ENCODE measurements at places on chromosomes 3 and 15. TPM values are rescaled to one million over a fixed set of nuclear protein-coding genes. Genes with fewer than 3 reads are reported as not detected.
A peak's percentile ranks its signal among the peaks of the same experiment; 100 is the strongest.

- peak overlapping the region; percentile 55 for H3K27ac ChIP-seq
- peak; percentile 65 for DNase-seq
- no peak overlapping the region for H3K4me3 ChIP-seq
- no peaks in the 10 kb centered on the region for H3K27me3 ChIP-seq
- H3K36me3 ChIP-seq = no peaks in the 10 kb centered on the region
Observed at GRCh38 chr3:129560911-129561594, 18.1 kb downstream of the H1-8 start.

- no peak overlapping the region for H3K27ac ChIP-seq
- no peaks in the 10 kb centered on the region for H3K4me1 ChIP-seq
- H3K27me3 ChIP-seq = no peaks in the 10 kb centered on the region
- H3K36me3 ChIP-seq = no peaks in the 10 kb centered on the region
Observed at GRCh38 chr15:48887144-48887543, 9.2 kb downstream of the EID1 start.

- peak overlapping the region; percentile 95 for H3K27ac ChIP-seq
- no peaks in the 10 kb centered on the region for H3K4me1 ChIP-seq
- peak overlapping the region; percentile 39 for H3K4me3 ChIP-seq
- peak; percentile 83 for DNase-seq
- H3K36me3 ChIP-seq = no peaks in the 10 kb centered on the region
Observed at GRCh38 chr3:4977001-4977852, 2.0 kb upstream of the BHLHE40 start.

- H3K4me1 ChIP-seq = no peaks in the 10 kb centered on the region
- H3K27ac ChIP-seq = no peak overlapping the region
- no peak for DNase-seq
- H3K36me3 ChIP-seq = no peaks in the 10 kb centered on the region
- H3K4me3 ChIP-seq = no peak overlapping the region
- H3K27me3 ChIP-seq = no peaks in the 10 kb centered on the region
Observed at GRCh38 chr3:182937293-182938051, 42.9 kb downstream of the DCUN1D1 start.

GRCh38 chr3:49701388-49702077 is 12.2 kb downstream of the RNF123 start:
- no peak overlapping the region for H3K4me3 ChIP-seq
- no peaks in the 10 kb centered on the region for H3K27me3 ChIP-seq
- H3K27ac ChIP-seq = no peak overlapping the region

- H3K4me3 ChIP-seq = no peak overlapping the region
- H3K36me3 ChIP-seq = no peaks in the 10 kb centered on the region
- no peak for DNase-seq
- no peaks in the 10 kb centered on the region for H3K27me3 ChIP-seq
- no peaks in the 10 kb centered on the region for H3K4me1 ChIP-seq
- H3K27ac ChIP-seq = no peak overlapping the region
Observed at GRCh38 chr3:63060412-63060811, 185.2 kb upstream of the CADPS start.

DNA sequence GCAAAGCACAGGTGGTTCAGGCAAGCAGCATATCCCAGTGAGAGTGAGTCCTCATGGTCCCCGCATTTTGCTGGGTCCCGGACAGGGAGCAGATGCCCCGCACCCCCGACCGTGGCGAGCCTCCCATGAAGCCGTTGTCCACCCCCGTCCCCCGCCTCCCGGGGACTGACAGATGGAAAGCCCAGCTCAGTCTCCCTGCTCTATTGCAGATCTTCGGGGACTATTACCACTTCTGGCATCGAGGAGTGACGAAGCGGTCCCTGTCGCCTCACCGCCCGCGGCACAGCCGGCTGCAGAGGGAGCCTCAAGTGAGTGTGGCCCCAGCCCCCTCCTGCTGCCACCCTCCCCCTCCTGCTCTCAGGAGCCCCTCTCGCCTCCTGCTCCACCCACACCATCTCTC is 7.7 kb downstream of the FURIN start:
- peaks cover 19% of the 10 kb centered on the region for H3K4me1 ChIP-seq
- no peak overlapping the region for H3K27ac ChIP-seq
- no peak for DNase-seq
- peaks cover 20% of the 10 kb centered on the region for H3K36me3 ChIP-seq

- H3K4me1 ChIP-seq = no peaks in the 10 kb centered on the region
- H3K36me3 ChIP-seq = no peaks in the 10 kb centered on the region
- no peak overlapping the region for H3K4me3 ChIP-seq
- no peaks in the 10 kb centered on the region for H3K27me3 ChIP-seq
- no peak overlapping the region for H3K27ac ChIP-seq
Observed at GRCh38 chr3:111608383-111608782, 13.2 kb upstream of the ZBED2 start.

DNA sequence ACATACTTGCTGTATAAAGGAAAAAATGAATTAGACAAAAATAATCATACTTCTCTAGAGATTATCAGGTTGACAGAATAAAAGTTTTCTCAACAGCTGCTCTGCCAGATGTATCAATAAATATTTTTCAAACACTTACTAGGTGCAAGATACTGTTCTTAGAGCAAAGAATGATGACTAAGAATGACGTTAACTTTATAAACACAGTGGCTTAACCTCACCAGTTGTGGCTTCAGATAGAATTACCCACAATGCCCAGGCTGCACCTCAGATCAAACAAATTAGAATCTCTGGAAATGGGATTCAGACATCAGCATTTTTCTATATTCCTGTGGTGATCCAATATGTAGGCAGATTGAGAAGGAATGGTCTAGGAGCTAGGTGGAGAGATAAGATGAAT is 422.4 kb upstream of the ATP11B start:
- H3K27me3 ChIP-seq = no peaks in the 10 kb centered on the region
- no peaks in the 10 kb centered on the region for H3K4me1 ChIP-seq
- no peaks in the 10 kb centered on the region for H3K36me3 ChIP-seq
- DNase-seq = no peak
- H3K27ac ChIP-seq = no peak overlapping the region

DNA sequence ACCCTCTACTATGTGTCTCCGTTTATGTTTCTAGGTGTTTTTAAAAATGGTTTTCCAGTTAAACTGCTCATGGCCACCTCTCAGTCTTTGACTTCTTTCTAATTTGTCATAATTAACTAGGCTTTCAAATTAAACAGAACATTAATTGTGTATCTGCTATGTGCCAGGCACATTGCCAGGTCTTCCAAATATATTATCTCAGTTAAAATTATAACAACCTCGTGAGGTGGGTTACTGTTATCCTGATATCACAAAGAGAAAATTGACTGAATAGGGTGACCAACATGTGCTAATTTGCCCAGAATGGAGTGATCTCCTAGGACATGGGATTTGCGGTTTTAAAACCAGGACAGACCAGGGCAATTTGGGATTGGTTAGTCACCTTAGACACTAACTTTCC is 222.4 kb upstream of the TLE3 start:
- no peaks in the 10 kb centered on the region for H3K4me1 ChIP-seq
- no peaks in the 10 kb centered on the region for H3K27me3 ChIP-seq
- no peak overlapping the region for H3K4me3 ChIP-seq
- H3K36me3 ChIP-seq = no peaks in the 10 kb centered on the region
- H3K27ac ChIP-seq = no peak overlapping the region
- DNase-seq = no peak

DNA sequence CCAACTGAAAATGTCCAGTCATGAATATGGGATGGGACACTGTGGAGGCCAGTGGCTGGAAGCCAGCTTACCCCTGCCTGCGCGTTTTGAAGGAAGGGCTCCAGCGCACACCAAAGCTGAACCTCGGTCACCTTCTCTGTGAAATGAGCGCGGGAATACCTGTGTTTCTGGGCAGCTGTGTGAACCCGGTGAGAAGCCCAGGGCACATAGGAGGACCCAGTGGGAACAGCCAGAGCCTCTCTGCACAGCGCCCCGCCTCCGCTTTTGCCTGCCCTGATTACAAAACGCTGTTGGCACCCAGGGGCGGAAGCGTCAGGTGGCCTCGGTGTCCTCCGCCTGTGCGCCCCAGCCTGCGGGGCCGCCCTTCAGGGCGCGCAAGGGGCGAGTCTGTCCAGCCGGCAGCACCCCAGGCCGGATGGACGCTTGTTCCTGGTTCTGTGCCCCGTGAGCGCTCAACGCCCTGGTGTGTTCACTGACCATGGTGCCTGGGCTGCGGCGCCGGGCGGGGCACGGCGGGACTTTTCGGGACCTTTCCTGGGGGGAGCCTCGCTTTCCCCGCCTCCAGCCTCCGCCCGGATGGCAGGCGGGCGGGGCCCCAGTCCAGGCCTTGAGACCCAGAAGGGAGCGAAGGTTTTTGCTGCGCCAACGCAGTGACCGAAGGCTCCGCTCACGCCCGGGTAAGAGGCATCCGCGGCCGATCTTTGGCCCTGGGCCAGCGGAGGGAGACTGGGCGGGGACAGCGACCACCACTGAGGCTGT is at the start of gene SQOR:
SQOR (plus strand) TSS at position 598 of the 759 bp plus-strand sequence. CDS start 23,895 bp downstream, outside the sequence.
- H3K27me3 ChIP-seq = no peaks in the 10 kb centered on the region

DNA sequence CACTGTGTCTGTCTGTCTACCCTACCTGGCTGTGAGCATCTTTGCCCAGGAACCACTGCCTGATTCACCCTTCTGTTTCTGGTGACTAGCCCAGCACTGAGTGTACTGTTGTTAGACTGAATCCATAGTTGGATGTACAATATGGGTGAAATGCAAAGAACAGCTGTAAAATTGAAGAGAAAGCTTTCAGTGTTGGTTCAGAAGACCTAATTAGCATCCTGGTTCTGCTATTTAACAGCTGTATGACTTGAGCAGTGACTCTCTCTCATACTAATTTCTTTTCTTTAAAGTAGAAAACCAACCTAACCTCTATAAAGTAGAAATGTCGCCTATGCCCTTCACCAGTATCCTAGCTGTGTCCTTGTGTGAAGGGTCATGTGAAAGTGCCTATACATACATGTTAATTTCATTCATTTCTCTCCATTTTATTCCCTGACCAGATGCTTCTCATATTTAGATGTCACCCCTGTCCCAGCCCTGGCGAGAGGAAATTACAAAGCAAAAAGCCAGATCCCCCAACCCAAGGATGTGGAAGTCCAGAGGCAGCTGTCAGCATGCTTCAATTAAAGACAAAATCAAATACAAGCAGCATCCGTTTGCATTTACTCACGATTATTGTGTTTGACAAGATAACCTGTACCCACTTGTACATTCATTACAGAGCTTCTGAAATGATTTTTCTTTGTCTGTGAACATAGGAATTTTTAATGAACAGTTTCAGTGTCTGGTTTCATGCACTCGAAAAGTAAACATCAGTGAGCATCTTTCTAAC is 305.7 kb upstream of the ICE2 start:
- no peaks in the 10 kb centered on the region for H3K27me3 ChIP-seq
- no peak for DNase-seq
- H3K4me1 ChIP-seq = no peaks in the 10 kb centered on the region

DNA sequence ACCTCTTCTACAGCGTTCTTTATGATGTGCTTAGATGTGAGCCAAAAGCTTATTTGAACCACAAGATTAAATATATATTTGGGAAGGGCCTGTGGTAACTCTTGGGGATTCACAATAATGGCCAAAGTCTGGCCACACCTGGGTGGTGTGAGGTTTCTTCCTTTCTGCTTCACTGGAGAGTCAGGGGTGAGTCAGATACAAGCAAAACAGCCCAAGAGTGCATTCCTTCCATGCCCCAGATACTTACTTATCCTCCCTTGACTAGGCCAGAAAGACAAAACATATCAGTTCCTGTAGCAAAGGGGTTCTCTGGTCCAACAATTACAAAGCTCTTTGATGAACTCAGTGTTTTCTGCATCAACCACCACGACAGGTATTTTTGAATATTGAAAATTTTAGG is 941 bp downstream of the ZBED2 start:
- DNase-seq = no peak
- no peaks in the 10 kb centered on the region for H3K36me3 ChIP-seq
- H3K27ac ChIP-seq = no peak overlapping the region
- H3K27me3 ChIP-seq = no peaks in the 10 kb centered on the region
- H3K4me1 ChIP-seq = no peaks in the 10 kb centered on the region

DNA sequence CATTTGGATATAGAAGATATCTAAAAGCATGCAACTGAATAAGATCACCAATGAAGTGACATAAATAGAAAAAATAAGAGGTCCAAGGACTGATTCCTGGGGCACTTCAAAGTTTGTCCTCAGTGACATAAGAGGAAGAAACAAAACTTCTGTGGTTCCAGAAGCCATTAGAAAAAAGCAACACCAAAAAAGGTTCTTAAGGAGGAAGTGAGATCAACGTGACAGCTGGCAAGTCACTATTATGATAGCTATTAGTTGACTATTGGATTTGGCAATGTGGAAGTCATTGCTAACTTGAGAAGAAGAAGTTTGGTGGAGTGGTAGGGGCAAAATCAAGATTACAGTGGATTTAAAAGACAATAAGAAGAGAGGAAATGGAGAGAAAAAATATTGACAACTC is 1098.3 kb downstream of the NAALADL2 start:
- no peaks in the 10 kb centered on the region for H3K27me3 ChIP-seq
- no peaks in the 10 kb centered on the region for H3K4me1 ChIP-seq
- no peak for DNase-seq

GRCh38 chr15:61091289-61091616 is 137.8 kb downstream of the RORA start:
- no peaks in the 10 kb centered on the region for H3K27me3 ChIP-seq
- no peak overlapping the region for H3K27ac ChIP-seq
- no peak for DNase-seq
- H3K36me3 ChIP-seq = no peaks in the 10 kb centered on the region

DNA sequence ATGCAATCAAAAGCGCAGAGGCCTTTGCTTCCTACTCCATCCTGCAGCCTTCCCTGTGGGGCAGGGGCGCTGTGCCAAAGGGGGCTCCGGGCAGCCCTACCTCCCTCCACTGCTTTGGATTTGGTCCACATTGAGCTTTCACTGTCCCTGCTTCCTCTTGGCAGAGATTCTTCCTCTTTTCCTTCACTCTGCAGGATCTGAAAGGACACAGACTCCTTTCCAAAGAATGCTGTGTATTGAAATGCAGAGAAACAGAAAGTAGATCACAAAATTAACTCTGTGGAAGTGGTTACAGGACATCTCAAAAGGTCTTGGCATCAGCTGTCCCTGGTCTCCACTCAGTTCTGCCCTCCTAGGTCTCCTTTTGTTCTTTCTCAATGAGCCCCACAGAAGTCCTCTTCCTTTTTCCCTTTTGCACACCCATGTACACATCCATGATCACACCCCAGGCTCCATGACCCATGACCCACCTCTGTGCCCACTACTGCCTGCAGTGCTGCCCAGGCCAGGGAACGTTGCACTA is 64.1 kb downstream of the CCR1 start:
- no peaks in the 10 kb centered on the region for H3K4me1 ChIP-seq
- no peaks in the 10 kb centered on the region for H3K27me3 ChIP-seq
- no peak overlapping the region for H3K4me3 ChIP-seq
- DNase-seq = no peak
- no peaks in the 10 kb centered on the region for H3K36me3 ChIP-seq

DNA sequence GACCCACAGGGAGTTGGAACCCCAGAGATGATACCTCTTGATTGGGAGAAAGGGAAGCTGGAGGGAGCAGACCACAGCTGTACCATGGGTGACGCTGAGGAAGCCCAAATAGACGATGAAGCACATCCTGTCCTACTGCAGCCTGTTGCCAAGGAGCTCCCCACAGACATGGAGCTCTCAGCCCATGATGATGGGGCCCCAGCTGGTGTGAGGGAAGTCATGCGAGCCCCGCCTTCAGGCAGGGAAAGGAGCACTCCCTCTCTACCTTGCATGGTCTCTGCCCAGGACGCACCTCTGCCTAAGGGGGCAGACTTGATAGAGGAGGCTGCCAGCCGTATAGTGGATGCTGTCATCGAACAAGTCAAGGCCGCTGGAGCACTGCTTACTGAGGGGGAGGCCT is 201.1 kb downstream of the AKAP13 start:
- H3K27me3 ChIP-seq = no peaks in the 10 kb centered on the region
- no peaks in the 10 kb centered on the region for H3K36me3 ChIP-seq
- H3K4me3 ChIP-seq = peak overlapping the region; percentile 22
- DNase-seq = peak; percentile 55

The FBXL2 gene
- total RNA-seq = 1.1 TPM

The CD86 gene
- total RNA-seq = 5.6 TPM

The FSIP1 gene
- 4.1 TPM for total RNA-seq

The TPRG1 gene
- 1.1 TPM for total RNA-seq

The BCL2A1 gene
- total RNA-seq = 1.5 TPM

The GOLGA8S gene
- total RNA-seq = not detected

The SUCNR1 gene
- total RNA-seq = 0.42 TPM

Data from colonic mucosa (tissue), 4 donors.